ENCODE measurements at places on chromosomes 2 and 18.

- DNase-seq, result no peak
Measured at GRCh38 chr2:43343573-43344304, 117.3 kb upstream of the ZFP36L2 start.

GRCh38 chr18:5286525-5286924 is 9.0 kb downstream of the ZBTB14 start:
- no peak for DNase-seq

DNA sequence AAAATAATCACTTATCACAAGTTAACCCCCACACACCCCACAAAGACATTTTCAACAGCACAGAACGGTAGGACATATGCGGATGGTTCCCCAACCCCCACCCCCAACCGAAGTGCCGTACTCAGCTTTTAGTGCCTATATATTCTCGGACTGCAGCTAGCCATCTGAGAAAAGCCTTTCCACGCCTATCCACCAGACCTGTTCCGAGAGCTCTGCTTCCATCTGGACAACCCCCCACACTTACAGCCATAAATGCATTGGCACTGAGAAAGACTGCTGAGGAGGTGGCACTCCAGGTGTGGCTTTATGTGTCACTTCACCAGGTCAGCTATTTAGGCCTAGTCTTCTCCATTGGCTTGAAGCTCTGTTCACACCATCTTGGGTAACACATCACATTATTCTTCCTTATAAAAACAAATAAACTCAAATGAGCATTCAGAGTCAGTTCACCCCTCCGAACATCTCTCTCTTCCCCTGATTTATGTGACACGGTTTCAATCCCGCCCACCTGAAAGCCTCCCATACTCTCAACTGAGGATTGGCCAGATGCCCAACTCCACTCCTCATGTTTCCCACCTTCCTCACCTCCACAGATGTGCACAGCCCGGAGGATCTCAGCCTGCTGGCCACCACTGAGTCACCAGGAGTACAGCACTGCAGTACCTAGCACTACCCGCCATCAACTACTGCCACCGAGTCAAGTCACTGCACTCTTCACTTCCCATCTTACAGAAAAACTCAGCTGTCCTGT is 127.4 kb downstream of the CACNB4 start:
- no peak for DNase-seq

DNA sequence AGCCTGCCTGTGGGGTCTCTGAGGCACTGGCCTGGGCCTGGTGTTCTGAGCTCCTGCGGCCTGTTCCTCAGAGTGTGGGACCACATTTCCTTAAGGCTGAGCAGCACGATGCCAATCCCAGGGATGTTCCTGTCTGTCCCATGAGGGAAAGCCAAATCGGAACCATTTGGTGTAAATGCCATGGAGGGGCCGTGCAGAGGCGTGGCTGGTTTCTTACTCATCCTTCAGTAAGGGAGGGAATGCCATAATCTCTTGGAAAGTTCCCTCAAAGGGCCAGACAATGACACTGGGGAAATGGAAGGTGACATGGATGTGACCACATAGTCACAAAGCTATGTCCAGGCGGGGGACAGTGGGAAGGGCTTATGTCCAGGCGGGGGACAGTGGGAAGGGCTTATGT is 14.4 kb upstream of the PTMA start:
- DNase-seq, result no peak

DNA sequence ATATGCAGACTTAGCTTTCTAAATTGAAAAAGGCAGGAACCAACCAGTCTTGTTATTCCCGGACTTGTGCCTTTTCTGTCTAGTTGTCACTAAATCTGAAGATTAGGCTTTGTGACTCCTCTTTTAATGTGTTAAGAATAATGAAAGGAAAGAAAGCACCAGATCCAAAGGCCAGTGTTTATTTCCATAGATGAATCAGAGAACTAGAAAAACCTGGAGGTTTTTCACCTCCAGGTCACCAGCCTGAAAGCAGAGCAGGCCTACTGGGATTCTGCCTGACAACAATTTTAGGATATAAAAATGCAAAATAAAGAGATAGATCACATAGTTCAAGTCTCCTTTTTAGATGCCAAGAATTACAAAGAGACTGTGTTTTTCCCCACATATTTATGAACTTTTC is 160.4 kb downstream of the GULP1 start:
- DNase-seq, result no peak

- no peak for DNase-seq
Measured at GRCh38 chr2:67561457-67561965, 164.4 kb downstream of the ETAA1 start.

DNA sequence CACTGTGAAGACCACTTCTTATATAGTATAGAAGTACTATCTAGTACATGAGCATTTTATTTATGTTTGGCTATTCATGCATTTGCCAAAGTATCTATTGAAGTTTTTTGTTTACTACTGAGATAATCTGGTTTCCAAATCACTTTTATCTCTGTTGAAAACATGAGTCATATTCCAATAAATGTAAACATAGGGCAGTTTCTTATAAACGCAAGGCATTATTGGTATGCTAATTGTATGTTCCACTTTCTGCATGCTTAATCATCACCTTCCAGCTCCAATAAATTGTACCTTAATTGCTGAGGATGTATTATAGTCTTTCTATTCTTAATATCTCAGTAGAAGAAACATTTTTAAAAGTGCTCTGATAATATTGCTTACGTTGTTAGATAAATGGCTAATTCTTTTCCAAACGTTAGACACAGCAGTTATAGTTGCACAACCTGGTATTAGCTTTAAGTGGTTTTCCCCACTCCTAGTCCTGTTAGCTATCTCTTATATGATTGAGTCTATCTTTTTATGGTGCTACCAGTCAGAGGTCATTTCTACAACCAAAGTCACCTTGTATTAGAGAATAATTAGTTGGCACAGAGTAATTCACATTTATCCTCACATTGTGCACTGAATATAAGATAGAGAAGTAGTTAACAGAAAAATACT is 17.2 kb downstream of the ITGA4 start:
- no peak for DNase-seq

DNA sequence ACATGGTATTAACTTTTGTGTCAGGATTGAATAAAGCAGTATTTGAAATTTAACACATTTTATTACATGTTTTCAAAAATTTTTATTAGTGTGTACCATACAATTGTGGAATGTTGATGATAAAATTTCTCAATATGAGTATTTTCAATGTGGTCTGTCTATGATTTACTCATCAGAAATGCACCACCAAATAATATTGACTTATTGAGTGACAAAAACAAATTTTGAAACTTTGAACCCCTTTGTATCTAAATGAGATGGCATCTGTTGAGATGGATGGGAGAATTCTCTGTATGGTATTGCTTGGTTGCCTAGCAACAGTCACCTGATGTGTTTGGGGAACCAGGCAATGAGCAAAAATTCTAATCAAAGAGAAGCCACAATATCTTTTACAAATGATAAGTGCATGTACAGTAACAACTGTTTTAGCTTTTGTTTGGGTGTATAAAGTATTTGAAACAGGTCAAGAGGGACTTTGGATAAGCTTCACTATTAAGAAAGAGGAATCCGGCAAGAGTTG is 400.1 kb downstream of the CCDC85A start:
- DNase-seq, result no peak

DNA sequence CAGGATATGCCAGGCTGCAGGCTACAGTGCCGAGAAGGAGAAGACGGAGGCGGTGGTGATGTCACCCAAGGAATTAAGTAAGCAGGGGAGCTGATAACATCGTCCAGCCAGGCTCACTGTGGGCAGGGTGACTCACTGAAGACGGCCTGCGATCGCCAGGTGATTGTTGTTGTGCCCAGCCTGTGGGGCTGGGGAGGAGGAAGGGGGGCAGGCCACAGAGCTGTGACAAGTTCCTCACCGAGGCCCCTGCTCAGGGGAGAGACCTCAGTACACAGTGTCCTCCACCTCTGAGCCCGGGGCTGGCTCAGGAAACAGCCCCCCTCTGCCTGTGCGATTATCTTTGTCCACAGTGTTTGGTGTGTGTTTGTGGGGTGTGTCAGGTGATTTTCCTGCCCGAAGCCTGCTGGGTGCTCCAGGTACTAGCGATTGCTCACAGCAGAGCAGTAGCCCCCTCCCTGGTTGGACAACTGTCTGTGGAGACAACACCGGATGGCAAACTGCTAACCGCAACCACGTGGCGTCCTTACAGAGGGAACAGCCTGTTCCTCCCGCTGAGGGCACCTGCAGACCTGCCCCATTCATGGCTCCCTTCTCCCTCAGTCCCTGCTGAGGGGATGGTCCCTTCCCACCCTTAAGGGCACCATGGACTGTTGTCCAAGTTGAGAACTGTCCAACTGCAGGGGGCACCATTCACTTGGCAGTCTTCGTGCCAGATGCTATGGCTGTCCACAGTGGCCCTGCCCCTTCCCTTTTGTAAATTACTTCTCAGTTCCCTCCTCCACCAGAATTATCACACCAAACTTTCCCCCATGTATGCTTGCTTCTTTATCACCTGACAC is 95.1 kb downstream of the ZFP36L2 start:
- DNase-seq, result peak; percentile 69

GRCh38 chr2:113236367-113237159 is 42.2 kb downstream of the PAX8 start:
- no peak for DNase-seq

DNA sequence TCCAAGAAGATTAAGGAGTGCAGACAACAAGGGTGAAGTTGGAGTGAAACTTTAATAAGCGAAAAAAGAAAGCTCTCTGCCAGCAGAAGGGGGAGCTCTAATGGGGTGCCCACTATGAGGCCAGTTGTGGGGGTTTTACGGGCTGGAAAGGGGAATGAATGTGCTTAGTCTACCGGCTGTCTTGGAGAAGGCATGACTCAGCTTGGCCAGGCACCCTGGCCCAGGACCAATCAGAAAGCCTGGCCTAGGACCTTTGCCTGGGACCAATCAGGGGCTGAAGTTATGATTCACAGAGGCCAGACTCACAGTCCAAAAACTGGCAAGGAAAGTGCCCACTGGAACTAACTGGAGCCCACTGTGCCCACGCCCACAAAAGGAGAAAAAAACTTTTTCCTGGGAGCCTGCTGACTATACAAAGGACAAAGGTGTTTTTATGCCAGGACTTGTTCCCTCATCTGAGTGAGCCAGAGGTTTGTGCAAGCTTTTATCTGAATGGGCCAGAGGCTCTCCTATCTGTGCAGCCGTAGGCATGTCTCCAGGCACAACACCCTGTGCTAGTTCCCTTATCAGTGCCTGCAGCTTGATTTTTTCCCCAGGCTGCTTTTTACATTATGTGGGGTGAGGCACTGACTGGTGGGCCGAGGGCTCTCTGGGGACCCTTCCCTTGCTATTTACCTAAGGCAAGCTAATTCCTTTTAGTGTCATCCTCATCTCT is 18.6 kb downstream of the CMPK2 start:
- no peak for DNase-seq

- no peak for DNase-seq
Measured at GRCh38 chr2:181777734-181778133, 97.4 kb upstream of the NEUROD1 start.

DNA sequence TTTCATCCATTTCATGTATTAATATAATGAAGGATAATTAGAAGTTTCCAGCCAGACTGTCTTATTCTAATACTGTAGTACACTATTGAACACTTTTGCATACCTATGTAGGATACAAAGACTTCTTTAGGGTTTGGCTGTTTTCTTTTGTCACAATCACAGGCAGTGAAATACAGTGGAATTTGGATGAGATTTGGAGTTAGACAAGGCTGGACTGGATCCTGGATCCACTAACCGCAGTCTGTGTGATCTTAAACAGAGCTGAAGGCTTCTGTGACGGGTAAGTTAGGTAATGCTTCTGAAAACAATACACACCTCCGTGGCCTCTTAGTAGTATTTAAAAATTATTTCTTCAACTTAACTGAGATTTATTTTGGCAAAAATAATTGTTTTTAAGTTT is 1128.6 kb upstream of the CDH2 start:
- no peak for DNase-seq

- DNase-seq, result peak; percentile 14
Measured at GRCh38 chr2:210503001-210503623, 26.6 kb upstream of the LANCL1 start.

GRCh38 chr2:216578325-216578724 is 54.9 kb upstream of the IGFBP2 start:
- no peak for DNase-seq

DNA sequence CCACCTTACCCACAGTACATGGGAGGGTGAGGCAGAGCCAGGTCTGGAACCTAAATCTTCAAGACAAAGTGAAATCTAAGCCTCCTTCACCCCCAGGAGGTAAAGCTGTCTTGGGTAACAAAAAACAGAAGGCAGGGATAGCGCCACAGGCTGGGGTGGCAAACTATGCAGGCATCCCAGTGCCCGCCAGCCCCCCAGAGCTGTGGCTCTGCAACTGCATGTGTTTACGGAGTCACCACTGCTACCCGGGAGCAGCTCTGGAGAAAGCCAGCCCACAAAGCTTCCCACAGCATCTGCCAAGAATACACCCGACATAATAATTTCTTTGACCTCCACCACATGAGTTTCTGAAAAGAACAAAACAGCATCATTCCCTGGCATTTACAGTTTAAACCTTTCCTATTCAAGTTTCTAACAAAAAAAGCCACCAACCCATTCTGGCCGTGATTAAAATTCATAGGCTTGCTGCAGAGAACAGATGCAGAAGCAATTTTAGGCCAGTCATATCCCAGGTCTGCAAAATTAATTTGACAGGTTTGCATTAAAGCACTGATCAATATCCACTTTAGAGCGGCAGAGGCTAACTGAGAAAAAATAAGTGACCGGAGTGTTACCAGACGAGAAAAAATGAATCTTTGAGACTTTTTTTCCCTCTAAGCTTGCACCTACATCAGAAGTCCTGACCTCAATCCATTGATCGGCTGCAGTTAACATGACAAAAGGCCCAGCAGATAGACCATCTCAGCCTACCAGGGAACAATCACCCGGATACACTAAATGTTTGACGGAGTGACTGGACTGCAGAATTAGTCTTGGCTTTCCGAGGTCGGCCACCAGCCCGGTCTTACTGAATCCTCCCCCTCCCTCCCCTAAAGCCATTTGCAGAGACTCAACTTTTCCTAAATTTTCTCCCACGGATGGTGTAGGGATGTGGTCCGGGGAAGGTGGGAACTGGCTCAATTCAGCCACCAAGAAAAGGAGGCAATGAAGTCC is 309.6 kb upstream of the SKOR2 start:
- no peak for DNase-seq

- DNase-seq, result no peak
Measured at GRCh38 chr2:150729495-150729955, 242.1 kb upstream of the RND3 start.

- DNase-seq, result peak; percentile 73
Measured at GRCh38 chr2:161166538-161167409, 6.5 kb downstream of the TANK start.

DNA sequence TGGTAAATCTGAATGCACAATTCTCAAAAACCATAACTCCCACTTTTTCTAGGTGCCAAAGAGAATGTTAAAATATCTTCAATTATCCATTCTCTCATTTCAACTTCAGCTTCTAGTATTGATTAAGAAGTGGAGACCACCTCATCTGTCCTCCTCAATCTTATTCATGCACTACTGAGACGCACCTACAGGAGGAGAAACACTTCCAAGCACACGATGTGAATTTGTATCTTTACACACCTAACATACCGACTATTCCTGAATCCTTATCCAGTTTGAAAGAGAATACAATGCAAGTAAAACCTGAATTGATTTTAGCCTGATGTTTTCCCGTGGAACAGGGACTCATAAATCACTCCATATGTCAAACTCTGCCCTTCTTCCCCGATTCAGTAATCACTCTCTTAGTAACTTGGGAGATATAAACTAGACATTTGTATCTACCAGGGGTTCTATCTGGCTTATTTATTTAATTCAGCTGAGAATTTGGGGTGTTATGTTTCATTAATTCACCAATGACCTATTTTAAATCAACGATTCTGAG is 101.0 kb downstream of the MREG start:
- no peak for DNase-seq
